Stimulated activated CD8-positive, alpha-beta memory T cell treated with anti-CD3 and anti-CD28 coated beads, Interleukin-7, amount 100 ng/mL, for 1 hour (primary cell): ENCODE measurements at places on chromosomes 2 and 18.

GRCh38 chr2:159769147-159769546 is 28.9 kb downstream of the CD302 start:
- DNase-seq = no peak

- no peak for DNase-seq
These were observed 623.2 kb upstream of the ID2 start for GRCh38 chr2:8058652-8059051.

- DNase-seq = no peak
These were observed 30.4 kb downstream of the PIAS2 start for GRCh38 chr18:46886893-46887292.

GRCh38 chr2:16650287-16651249 is 15.1 kb downstream of the CYRIA start:
- no peak for DNase-seq

GRCh38 chr2:68906716-68907115 is 35.5 kb upstream of the BMP10 start:
- DNase-seq = no peak

GRCh38 chr2:190451561-190452176 is 43.5 kb downstream of the MFSD6 start:
- no peak for DNase-seq

GRCh38 chr2:143284087-143284675 is 155.0 kb downstream of the ARHGAP15 start:
- DNase-seq = no peak

GRCh38 chr18:30806823-30807222 is 235.7 kb downstream of the DSC3 start:
- DNase-seq = no peak

GRCh38 chr2:42421601-42422239 is 60.7 kb upstream of the COX7A2L start:
- DNase-seq = no peak

DNA sequence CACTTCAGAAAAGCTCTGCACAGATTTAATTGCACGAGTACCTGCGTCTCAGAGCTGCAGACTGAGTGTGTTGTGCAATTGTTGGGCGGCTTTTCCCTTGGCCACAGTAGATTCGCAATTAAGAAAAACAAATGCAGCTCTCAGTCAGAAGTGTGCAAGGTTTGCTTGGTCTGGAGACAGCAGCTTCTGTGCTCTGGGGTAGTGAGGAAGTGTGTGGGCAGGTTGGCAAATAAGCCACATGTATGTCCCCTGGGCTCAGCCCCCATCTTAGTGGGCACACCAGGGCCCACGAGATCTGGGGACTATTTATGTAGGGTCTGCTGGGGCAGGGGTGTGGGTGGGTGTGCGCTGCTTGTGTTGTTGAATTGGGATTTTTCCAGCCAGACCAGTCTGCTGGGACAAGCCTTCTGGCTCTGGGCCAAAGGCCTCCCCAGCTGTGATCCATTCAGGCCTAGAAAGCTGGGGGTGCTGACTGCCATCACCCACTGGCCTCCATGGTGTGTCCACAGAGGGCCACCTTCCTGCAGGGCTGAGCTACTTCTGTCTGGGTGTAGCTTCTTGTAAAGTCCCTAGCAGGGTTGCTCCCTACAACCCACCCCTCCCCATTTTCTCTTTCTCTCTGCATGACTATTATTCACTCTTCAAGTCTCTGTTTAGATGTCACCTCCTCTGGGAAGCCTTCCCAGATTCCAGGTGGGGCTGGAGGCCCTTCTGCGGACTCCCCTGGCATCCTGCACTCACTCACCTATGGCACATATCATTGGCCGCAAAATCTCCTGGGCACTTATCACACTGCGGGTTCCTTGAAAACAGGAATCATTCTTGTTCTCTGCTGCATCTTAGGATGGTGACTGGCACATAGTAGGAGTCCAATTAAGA is 67.8 kb downstream of the ODC1 start:
- no peak for DNase-seq

DNA sequence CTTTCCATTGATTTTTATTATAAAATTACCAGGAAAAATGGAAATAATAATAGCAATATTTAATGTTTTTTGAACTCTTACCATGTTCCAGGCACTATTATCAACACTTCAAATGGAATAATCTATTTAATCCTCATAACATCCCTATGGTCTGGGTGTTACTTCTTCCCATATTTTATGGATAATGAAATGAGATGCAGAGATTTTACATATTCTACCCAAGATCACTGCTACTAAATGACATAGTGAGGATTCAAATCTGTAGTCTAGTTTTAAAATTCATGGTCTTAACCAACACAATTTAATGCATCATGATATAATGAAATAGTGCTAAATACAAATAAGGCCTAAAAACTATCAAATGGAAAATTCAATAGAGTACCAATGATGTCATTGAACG is 70.4 kb upstream of the COL3A1 start:
- no peak for DNase-seq

DNA sequence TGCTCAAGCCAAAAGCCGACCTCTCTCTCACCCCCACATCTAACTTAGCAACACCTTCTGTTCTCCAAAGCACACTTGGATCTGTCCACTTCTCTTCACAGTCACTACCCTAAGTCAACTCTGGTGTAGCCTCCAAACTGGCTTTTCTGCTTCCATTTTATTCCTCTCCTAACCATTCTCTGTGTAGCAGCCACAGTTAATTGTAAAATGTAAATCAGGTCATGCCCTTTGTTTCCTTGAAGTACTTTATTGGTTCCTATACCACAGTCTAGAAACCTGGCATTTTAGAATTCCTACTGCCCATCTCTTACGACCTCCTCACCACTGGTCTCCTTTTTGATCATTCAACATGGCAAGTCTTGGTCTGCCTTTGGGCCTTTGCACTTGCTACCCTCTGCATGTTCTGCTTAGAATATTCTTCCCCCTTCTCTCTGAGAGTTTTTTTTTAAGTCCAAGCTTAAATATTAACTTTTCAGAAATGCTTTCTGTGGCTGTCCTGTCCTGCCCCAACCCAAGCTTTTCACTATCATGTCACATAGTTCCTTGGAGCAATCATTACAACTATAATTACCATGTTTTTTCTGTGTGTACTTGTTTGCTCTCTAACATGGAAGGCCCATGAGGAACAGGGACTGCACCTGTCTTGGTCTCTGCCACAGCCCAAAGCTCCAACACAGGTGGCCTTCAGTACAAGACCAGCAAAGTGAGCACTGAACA is 42.9 kb downstream of the PLA2R1 start:
- no peak for DNase-seq

DNA sequence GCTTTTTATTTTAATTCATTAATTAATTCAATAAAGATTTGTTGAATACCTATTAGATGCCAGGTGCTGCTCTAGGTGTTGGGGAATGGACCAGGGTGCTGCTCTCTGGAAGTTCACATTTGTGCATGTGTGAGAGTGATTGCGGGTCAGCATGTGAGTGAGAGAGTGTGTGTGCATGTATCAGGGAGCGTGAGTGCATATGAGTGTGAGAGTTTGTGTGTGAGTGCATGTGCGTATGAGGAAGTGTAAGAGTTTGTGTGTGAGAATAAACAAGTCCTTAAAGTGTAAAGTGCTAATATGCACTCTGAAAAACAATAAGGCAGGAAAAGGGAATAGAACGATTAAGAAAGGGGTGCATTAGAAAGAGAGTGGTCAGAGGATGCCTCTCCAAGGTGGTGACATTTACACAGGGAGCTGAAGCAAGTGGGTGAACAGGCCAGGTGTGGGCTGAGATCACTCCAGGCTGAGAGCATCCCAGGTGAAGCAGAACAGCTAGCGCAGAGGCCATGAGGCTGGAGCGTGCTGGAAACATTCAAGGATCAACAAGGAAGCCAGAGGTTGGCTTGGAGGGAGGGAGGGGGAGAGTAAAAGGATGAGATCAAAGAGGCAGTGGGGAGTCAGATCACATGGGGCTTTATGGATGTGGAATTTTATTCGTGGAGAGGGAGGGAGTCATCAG is 50.5 kb upstream of the SLC1A4 start:
- DNase-seq = no peak

GRCh38 chr18:54852780-54853675 is 24.8 kb downstream of the RAB27B start:
- no peak for DNase-seq

GRCh38 chr2:70994009-70994698 is 519 bp downstream of the TEX261 start:
- no peak for DNase-seq

DNA sequence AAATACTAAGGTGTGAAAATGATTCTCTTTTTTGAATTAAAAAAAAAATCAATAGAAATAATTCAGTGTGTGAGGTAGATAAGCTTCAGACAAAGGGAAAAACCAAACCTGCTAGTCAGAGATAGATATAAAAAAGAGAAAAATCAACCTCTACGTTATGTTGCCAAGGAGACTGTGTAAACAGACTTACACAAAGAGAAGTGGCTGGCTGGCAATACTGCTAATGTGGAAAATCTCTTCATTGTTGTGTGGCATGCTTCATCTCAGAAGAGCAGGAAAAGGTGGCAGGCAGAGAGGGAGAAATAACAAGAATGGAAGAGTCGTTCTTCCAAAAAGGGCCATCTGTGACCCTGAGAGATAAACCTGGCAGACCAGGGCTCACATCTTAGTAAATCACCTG is 200.8 kb downstream of the SLC8A1 start:
- no peak for DNase-seq

GRCh38 chr2:190649798-190650390 is 1.0 kb downstream of the NAB1 start:
- DNase-seq = no peak

DNA sequence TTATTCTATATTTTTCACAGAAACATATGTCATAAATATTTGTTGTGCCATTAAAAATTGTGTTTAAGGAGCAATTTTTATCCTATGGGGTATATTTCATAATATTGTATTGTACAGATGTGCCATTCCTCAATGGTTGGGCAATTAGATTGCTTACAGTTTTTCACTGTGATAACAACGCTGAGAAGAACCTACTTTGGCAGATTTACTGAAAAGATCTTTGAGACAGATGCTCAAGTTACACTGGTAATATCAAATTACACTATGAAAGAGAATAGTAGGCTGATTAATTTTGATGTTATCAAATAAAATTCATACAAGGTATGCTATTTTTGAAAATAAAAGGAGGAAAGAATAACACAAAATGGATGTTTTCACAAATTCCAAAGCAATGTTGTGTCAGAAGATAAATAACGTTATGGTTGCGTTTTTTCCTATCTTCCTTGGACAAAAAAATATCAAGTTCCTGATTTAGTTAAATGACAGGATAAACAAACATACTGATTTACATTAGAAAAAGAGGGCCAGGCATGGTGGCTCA is 335.1 kb upstream of the ZNF521 start:
- DNase-seq = no peak

DNA sequence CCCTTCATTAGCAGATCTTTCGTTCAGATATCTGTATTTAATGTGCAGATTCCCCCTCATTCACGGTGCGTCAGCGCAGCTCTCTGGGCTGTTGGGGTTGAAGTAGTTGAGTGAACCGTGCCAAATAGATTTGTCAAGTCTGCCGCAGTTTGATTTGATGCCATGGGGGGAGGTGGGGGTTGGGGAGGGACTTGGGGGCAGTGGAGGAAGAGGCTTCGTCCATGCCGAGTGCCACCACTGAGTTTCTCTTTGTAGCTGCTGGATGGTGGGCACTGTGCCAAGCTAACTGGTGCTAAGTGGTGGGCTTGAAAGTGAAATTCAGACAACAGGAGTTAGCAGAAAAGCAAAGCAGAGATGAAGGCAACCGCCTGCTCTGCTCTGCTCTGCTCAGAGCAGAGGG is 47.9 kb downstream of the NRP2 start:
- DNase-seq = no peak

DNA sequence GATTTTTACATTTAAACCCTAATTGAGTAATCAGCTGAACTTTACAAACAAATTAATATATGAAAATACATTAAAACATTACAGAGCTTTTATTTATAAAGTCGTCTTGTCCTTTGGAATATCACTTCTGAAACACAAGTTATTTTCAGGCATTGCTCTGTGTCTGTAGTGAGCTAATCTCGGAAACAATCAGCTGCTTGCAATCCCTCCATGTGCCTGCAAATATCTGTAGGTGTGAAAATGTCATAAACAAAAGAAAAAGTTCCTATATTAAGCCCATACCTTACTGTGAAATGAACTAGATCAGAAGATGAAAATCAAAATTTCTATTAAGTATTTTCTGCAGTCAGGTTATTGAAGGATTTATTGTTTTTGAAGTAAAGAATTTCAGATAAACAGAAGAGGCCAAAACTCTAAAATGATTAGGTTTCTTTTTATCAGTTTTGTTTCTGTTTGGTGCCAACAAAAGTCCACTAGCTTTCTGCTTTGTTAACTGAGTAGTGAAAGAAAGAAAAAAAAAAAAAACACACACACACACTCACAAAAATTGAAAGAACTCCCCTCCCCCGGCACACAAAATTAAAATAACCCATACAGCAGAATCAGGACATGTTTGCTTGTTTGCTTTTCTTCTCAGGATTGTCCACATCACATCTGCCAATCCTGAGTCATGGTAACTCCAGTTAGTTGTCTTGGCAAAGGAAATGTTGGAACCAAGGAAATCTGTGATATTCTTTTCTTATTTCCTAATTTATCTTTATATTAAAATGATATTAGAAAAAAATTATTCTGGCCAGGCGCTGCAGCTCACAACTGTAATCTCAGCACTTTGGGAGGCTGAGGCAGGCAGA is 627.0 kb upstream of the SLC39A10 start:
- DNase-seq = no peak

DNA sequence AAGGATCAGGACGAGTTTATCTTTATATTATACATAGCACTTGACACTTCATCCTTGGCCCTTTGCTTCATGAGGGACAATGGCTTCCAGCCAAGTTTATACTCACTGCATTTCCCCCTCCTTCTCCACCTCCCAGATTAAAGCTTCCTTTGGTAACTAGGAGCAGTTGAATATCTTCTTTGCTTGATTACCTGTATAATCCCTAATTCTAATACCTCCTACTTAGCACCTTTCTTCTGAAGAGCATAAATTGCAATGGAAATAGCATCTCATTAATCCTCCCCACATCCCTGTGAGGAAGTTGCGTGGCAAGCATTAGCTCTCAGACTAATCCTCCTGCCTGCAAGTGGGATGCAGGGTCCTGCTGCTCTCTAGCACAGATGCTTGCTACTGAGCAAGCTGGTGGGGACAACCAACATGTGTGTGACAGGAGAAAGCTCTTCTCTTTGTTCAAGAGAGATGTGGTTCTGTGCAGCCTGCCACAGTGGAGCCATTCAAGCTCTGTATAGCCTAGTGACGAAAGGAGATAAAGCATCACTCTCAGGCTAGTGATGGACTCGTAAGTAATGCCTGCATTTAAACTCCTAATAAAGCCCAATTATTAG is 19.1 kb downstream of the KLHL14 start:
- no peak for DNase-seq

- no peak for DNase-seq
These were observed 98.0 kb downstream of the ANKRD44 start for GRCh38 chr2:197212344-197213262.
